ENCODE measurements at places on chromosomes 2 and 18.

DNA sequence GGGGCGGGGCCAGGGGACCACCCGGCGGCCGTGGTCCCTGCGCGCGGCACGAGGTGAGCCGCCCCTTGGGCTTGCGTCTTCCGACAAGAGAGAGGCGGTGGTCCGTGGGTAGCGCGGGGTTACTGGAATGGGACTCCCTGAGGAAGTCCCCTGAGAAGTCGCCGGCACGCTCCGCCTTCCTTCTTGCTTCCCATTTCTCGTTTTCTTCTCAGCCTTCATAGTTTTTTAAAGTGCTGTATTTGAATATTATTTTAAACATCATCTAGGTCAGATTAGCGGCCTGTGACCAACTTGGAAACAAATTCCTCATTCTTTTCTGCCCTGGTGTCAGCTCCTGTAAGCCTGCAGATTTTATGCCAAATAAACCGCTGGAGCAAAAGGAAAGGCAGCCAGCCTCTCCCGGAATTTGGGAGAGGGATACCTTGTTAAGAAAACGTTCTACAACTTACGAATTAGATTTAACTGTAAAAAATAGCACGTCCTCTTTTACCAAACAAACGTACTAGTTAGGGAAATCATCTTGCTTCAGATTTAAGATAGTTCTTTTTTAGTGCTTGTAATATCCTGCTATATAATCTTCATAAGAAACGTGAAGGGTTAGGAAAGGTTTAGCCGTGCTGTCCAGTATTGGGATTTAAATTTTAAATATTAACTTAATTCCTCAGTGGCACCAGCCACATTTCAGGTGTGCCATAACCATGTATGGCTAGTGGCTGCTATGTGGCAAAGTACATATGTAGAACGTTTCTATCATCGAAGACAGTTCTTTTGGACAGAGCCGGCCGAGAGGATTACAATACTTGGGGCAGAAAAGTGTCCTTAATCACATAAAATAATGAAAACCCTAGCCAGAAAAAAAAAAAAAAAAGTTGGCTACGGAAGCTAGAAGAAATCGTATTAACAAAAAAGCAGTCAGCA, 628 bp upstream of the PTPN2 start:
- DNase-seq: peak; percentile 12

- DNase-seq: no peak
Measured at GRCh38 chr2:220269367-220269766, 641.9 kb downstream of the SLC4A3 start.

GRCh38 chr18:8602040-8602439, 7.2 kb upstream of the RAB12 start:
- DNase-seq: no peak

DNA sequence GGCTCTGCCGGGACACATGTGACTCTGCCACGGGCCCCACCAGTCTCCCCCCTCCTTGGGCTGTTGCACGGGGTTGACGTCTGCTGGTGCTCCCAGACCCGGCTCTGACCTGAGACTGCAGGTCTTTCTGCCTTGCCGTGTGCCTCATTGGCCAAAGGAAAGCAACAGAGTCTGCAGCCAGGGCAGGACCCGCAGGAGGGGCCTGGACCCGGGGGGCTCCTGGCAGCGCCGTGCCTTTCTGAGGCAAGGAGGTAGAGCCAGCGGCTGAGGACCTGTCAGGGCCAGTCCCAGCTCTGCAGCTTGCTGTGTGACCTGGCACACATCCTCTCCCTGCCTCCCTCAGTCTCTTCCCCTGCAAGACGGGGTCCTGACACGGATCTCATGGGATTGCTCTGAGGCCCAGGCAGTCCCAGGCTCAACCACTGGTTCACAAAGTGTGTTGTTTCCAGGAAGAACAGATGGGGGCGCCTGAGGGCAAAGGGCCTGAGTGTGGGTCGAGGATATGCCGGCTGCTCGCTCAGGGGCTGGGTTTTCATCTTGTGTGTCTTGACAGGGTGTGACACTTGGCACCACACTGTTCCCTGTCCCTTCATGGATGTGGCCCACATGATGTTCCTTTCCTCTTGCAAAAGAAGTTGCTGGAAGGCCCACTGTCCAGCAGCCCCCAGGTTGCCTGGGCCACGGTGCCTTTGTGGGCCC, 9.0 kb downstream of the CAPN10 start:
- no peak for DNase-seq

DNA sequence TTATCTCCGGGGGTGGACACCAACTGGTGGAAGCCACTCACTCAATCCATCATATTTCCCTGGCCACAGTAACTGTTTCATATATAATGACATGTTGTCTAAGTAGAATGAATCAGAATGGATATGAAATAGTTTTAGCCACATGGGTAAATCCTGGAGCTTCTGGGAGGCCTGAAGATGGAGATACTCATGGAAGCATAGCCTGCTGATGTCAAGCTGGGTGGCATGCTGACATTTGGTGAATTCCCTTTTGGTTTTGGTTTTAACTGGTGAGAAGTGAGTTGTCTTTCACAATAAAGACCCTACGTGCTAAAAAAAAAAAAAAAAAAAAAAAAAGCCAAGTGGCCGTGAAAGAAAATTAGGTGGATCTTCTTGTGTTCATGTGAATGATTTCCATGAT, 105.3 kb upstream of the ITGA6 start:
- DNase-seq: no peak

- peak; percentile 54 for DNase-seq
Measured at GRCh38 chr2:160741271-160741670, 247.7 kb upstream of the RBMS1 start.

DNA sequence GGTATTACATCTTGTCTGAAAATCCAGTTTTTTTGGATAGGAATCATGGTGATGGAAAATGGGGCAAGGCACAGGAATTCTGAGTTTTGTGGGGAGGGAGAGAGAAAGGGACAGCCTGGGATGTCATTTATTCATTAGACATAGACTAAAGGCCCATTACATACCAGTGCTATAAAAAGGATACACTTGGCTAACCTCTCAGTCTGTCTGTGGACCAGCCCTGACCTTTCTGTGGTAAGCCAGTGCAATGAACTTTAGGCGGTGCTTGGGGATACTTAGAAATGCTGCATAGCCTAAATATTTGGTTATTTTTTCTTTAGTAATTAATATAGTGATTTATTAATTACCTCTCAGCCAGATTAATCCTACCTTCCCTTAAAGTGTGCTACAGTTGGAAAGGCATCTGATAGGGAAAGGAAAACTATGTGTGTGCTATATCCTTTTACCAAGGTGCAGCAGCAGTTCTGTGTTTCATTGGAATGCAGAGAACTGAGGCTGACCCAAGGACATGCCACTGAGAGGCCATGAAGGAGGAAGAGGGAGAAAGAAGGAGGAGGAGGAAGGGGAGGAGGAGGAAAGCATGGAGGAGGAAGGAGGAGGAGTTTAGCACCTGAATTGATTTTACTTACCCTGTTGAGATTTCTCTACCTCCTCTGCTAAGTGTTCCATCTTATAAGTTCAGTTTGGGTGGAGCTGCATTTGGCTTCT, 37.5 kb downstream of the KCNS3 start:
- peak; percentile 8 for DNase-seq

- DNase-seq: peak; percentile 37
Measured at GRCh38 chr2:190511104-190511503, 23.4 kb downstream of the NEMP2 start.

DNA sequence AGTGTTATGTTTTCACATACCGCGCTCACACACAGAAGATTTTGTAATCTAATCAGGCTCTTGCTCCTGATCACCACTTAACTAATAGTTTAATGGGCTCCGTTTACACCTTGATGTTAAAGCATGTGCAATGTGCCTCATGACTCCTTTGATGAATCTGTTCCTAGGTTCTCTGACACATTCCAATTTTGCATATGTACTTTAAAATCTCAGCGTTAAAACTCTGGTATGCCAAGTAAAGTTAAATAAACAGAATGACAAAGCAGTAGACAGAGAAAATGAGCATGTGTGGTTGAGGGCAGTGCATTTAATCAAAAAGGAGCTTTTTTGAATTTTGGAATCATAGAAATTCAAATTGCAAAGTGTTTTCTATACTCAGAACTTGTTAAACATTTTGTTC, 96.4 kb downstream of the TCF4 start:
- DNase-seq: no peak

DNA sequence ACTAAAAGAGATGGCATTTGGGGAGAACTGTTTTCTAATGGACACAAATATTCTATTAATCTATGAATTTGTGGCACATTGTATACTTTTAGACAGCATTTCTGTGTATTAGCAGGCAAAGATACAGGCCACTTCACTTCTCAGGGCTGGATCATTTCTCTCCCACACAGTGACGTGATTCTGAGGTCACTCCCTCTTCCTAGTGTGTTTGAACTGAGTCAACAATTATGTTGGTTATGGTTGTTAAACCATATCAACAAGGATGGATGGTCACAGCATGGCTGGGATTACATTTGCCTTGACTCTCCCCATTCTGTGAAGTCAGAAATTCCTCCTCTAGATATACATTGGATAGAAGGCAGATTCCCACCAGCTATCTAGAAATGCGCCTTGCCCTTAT, 11.6 kb downstream of the NOSTRIN start:
- DNase-seq: no peak

GRCh38 chr2:143745060-143745459, 615.8 kb downstream of the ARHGAP15 start:
- no peak for DNase-seq

DNA sequence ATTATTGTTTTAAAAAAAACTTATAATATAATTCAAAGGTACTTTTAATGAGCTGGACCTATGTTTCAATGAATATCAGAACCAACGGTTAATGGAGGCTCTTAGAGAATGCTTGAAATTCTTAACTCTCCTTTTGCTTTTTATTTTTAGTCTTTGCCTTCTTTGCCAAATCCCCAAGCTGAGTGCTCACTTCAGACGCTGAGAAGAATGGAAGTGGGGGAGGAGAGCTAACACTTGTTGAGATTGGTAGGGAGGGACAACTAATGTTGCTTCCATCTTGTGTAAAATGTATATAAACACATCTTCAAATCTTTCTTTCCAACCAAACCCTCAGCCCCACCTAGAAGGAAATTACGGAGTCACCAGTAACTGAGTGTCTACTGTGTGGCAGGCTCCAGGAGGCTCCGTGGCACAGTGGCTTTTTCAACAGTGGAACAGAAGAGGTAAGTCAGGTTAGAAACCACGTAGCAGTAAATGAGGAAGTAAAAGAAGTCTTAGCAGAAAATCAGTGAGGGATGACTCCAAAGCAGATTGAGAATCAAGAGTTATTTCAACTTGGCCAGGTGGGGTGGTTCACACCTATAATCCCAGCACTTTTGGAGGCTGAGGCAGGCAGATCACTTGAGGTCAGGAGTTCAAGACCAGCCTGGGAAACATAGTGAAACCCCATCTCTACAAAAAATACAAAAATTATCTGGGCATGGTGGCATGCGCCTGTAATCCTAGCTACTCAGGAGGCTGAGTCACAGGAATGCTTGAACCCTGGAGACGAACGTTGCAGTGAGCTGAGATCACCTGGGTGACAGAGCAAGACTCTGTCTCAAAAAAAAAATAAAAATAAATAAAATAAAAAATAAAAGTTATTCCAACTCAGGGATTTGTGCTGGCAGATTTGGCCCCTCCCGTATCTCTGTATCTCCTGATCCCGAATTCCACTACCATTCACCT, 45.0 kb upstream of the CREB1 start:
- DNase-seq: no peak

GRCh38 chr2:86393521-86394491, 47.4 kb upstream of the KDM3A start:
- no peak for DNase-seq

GRCh38 chr18:12515550-12515949, 107.8 kb downstream of the PRELID3A start:
- no peak for DNase-seq

DNA sequence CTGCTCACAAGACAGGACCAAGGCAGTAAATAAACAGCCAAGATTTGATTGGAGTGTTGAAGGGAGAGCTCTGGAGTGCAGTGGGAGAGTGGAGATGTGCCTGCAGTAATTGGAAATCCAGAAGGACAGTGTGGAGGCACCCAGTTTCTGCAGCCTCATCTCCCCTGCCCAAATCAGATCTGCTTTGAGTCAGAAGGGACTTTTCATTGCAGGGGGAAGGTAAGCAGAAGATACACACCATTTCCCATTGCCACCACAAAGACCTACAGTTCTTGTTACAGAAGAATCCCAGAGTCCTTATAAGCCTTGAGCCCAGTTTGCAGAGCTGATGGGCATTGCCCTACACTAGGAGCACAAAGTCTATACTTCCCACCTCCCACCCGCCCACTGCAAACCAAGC, 27.2 kb upstream of the GCFC2 start:
- no peak for DNase-seq

DNA sequence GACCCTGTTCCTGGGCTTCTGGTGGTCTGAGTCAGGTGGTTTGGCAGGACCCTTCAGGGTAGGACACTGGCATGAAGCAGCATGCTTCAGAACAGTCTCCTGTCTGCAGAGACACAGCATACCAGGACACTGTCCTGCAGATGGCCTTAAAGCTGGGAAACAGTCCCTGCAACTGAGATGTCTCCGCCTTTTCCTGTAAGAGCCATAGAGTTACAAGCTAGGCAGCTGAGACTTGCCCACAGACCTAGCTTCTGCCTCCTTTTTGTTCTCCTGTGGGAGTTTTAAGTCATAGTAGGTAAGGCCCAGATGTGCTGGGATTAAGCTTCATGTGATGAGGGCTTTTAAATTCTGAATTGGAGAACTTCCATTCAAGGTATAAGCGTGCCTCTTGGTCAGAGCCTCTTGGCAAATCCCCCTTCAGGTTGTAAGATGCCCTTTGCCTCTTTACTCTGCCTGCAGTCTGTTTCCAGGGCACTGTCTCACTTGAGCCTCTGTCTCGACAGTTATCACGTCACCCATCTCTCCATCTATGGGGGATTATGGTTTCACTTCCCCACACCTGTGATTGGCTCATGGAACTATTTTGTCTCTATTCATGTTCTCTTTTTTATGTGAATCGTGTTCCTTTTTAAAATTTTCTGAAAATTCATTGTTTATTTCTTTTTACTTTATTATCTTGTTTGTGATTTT, 51.8 kb downstream of the COA5 start:
- DNase-seq: no peak

DNA sequence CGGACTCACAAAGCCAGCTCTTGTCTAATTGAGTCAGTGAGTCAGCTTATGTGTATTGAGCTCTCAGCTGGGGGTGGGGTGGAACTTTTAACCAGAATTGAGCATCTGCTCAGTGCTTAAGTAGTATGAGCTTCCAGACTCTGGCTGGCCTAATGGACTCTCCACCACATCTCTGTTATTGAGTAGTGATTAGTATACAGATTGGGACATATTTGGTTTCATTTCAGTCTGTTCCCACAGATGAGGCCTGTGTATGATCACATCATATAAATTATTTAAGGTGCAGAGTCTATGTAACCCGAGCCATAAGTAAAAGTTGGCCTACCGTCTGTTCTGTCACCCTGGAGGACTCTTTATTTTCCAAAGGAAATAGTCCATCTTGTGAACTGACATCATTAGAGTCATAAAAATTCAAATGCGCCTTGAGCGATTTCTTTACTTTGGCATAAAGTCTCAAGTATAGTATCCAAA, 152.1 kb downstream of the THSD7B start:
- DNase-seq: no peak

- DNase-seq: no peak
Measured at GRCh38 chr18:66111018-66111417, 360.2 kb downstream of the CDH7 start.

GRCh38 chr2:241796610-241797138, 12.3 kb upstream of the NEU4 start:
- no peak for DNase-seq

Measured in AG10803 (cell line).